KBM-7 (cell line): ENCODE measurements at places on chromosomes 7 and 10.
A peak's percentile ranks its signal among the peaks of the same experiment; 100 is the strongest.

DNA sequence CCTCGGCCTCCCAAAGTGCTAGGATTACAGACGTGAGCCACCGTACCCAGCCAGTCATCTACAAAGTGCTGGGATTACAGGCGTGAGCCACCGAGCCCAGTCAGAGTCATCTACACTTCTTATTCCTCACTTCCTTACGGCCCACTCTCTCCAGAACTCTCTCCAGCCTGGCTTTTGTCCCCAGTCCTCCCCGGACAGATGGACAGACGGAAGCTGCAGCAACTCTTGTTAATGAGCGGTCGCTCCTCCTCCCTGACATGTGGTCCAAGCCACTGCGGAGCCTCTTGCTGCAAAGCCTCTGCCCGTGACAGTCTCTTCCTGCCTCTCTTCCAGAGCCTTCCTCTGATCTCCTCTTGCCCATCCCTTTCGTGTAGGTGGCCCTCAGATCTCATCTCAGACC, 45.9 kb downstream of the TMEM270 start:
- no peak for DNase-seq

DNA sequence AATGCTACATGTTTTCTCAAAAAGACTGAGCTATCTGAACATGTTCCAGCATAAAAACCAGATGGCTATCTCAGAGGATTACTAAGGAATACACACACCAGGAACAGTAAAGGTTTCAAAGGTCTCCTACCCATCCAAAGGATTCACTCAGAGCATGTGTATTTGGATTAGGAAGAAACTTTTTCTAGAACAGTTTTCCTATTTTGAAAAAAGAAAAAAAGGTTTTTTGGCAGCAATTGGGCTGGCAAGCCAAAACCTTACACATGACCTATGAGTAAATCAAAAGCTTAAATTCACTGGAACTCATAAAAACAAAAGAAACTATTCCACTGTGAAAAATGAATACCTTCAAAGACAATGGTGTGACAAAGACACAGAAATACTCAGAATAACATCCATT, 9.6 kb downstream of the TPK1 start:
- no peak for DNase-seq

- DNase-seq, result no peak
These were observed 323.4 kb downstream of the GRID1 start for GRCh38 chr10:86043236-86043635.

DNA sequence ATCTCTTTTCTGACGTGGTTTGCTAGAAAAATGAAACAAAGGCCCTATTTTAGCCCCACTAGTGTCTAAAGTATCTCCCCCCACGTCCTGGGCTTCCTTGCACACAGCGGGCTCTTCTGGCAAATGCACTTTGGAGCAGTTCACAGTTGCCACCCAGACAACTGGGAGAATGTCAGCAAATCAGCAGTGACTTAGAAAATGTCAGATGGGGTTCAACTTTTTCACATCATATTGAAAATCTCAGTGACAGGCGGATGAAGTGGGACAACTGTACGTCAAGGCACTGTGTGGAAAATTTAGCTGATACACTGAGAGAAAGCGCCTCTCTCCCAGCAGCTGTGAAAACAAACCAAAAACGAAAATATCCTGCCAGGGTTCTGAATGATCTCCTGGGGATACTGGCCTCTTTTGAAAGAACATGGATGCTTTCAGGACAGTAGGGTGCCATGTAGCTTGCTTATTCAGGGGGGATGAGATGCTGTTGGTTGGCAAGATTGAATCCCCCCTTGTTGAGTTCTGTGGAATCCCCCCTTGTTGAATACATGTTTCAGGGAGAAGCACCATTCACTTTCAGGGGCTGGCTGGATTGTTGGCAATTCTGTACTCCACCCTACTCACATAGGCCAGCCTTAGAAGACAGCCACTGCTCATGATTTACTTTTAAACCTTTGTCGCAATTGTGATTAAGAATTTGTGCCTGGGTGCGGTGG, 372.8 kb upstream of the CELF2 start:
- no peak for DNase-seq

GRCh38 chr7:141533149-141533949, 17.9 kb upstream of the AGK start:
- DNase-seq, result peak; percentile 80

GRCh38 chr7:116802746-116803152, 59.6 kb upstream of the CAPZA2 start:
- DNase-seq, result peak; percentile 46

GRCh38 chr10:71754562-71754961, 18.8 kb downstream of the VSIR start:
- no peak for DNase-seq

GRCh38 chr10:116178086-116178605, 94.9 kb downstream of the GFRA1 start:
- DNase-seq, result no peak

- peak; percentile 56 for DNase-seq
These were observed 23.7 kb upstream of the RASSF4 start for GRCh38 chr10:44935966-44936295.

GRCh38 chr10:46525824-46526681, 30.4 kb downstream of the GPRIN2 start:
- no peak for DNase-seq

DNA sequence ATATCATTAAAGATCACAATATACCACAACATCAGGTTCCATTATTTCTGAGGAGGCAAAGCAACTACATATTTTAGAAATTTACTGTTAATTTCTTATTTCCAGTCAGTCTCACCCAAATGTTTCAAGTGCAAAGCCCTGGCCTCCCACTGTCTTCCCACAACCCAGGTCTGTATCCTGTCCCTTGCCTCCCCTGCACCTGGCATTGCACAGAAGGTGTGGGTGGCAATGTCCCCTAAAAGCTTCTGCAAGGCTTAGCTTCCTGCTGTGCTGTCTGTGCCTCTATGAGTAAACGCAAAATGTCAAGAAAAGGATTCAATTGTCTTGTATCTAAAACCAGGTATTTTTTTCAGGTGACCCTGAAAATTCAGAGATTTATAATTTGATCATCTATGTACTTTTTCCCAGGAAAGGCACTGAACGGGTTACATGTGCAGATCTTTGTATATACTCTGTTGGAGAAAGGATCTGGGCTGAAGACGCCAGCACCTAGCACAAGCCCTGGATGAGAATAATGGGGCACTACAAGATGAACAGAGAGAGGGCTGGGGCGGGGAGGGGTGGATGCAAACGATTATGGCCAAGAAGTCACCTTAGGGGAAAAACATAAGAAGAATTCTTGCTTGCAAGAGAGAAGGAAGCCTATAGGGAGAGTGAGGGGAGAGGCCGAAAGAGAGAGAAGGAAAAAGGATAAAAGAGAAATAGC, 3.1 kb upstream of the ANTXRL start:
- no peak for DNase-seq

- no peak for DNase-seq
These were observed 442.3 kb upstream of the AKR1E2 start for GRCh38 chr10:4383651-4384098.

- no peak for DNase-seq
These were observed 84.9 kb upstream of the PRR15 start for GRCh38 chr7:29478687-29479240.

DNA sequence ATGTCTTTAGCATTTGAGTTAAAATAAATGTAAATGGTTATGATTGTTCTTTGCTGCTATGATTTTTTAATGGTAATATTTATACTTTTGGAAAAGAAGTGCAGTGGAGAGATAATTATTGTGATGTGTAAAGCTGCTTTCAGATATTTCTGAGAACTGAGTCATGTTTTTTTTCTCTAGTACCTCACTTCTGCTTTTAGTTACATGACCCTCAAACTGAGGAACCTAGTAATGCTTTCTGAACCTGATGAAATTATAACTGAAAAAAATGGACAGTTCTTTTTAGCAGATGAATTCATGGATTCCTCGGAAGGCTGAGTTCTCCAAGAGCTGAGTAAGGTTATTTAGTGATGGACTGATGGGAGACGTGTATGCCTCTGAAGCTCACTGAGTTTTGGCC, 167.8 kb downstream of the CDCA7L start:
- peak; percentile 3 for DNase-seq

- DNase-seq, result no peak
These were observed 37.1 kb downstream of the COL13A1 start for GRCh38 chr10:69838853-69839252.

GRCh38 chr10:43083764-43084163, 6.9 kb downstream of the RET start:
- DNase-seq, result peak; percentile 7

DNA sequence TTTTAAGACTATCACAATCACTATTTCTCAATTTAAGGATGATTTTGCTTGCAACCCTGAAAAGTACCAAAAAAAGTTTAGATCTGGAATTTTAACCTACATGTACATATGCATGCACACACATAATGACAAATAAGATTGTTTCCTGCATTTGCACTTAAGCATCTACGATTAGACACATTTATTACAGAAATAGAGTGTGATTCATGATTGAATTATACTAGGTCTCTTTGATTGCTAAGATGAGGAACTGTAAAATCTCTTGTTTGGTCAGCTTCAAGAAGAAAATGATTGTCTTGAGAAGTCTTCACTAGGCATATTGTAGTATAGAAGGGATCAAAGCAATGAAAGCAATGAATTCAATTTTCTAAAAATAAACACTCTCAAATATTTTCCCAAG, 185.9 kb upstream of the AGR3 start:
- no peak for DNase-seq

DNA sequence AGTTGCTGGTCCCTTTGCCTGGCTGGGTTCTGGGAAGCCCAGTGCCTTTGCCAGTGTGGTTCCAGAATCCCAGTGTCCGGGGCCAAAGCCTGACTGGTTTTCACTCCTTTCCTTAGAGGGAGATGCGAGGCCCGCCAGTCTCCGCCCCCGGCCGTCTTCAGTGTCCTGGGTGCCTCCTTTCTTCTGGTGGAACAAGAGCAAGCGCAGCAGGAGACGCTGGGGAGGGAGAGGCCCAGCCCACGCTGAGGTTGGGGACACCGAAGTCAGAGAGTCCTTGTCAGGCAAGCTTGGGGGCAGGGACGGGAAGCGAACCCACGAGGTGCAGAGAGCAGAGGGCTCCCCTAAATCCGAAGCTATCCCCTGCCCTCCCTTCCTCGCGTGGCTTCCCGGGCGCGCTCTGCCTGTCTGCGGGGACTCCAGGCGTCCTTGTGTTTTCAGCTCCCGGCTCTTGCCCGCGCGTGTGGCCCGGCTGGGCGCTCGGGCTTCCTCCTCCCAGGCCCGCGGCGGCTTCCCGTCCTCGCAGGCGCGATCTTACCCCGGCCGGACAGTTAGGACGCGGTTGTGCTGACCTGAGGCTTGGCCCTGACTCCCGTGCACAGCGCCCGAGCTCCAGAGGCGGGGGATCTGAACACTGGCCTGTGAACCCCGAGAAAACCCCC, 60.6 kb upstream of the UBE3C start:
- no peak for DNase-seq

DNA sequence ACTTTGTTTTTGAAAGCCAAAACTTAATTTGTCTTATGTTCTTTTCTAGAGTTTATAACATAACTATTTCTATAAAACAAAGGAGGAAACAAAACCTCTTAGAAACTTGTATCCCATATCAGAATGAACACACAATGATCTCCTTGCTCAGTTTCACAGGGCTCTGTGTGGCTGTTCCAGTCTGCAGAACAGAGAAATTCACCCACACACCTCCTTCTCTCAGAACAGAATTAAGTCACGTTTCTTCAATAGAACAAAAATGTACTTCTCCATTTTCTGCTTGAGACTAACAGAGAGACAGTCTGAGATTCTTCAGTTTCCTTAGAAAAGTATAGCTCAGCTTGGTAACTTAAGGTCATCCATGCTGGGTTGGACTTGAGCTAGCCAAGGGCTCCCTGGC, 15.8 kb upstream of the DOCK1 start:
- no peak for DNase-seq

- no peak for DNase-seq
These were observed 23.4 kb downstream of the COX15 start for GRCh38 chr10:99708428-99709012.

DNA sequence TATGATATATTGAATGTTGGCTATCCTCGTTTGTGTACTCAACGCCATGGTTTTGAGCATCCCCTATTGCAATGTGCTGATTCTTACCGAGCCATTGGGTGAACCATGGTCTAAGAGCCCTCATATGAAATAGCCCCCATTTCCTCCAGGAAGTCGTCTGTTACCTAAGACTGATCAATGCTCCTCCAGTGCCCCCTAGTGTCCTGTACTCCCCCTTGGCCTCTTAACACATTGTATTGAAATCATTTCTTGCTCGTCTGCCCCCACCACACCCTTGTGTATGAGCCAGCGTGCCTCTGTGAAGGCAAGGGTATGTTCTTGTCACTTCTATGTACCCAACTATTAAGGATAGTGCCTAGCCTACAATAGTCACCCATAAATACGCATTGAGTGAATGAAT, 11.2 kb upstream of the SLC35B4 start:
- DNase-seq, result peak; percentile 81

- DNase-seq, result peak; percentile 82
These were observed 97.2 kb upstream of the DKK1 start for GRCh38 chr10:52216852-52217251.

DNA sequence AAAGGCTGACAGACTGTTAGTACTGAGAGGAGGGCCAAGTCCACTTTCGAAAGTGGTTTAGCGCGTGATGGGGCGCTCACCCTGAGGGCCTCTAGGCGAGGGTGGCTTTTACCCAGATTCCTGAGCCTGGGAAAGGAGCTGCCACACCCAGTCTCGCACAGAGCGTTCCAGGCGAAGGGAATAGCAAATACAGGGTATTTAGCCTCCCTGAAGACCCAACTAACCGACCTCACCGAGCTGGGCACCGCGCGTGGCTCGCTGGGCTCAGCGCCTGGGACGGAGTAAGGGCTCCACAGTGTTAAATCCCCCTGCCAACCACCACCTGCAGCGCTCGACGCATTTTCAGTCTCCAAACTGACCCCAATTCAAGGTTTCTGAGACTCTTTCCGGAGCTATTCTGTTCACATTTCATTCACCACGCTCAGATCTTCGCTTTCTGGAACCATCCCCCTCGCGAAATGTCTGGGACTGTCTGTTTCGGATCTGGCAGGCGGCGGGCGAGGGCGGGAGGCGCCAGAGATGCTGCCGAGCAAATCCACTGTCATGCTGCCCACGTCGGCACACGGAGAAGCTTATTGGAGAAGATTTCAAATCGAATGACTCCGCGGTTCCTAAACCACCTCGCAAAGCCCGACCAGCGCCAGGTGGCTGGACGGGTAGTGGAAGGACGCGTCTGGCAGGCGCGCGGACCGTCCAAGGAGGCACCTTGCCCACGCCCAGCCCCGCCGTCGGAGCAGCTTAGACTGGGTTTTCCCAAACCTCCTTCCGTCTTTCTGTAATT, 1.4 kb upstream of the OSBPL3 start:
- DNase-seq, result no peak

GRCh38 chr7:66899552-66900280, 21.3 kb upstream of the TMEM248 start:
- peak; percentile 9 for DNase-seq

GRCh38 chr7:20791538-20792434, 5.1 kb upstream of the SP8 start:
- DNase-seq, result no peak

- DNase-seq, result no peak
These were observed 40.3 kb downstream of the TNPO3 start for GRCh38 chr7:129014501-129015101.
